CD4-positive, alpha-beta T cell (primary cell): ENCODE measurements at places on chromosomes 13 and 19.

- no peaks in the 10 kb centered on the region for H3K4me1 ChIP-seq
- no peaks in the 10 kb centered on the region for H3K36me3 ChIP-seq
- no peaks in the 10 kb centered on the region for H3K27me3 ChIP-seq
- DNase-seq = no peak
Observed at GRCh38 chr13:80508031-80508430, 167.1 kb upstream of the SPRY2 start.

DNA sequence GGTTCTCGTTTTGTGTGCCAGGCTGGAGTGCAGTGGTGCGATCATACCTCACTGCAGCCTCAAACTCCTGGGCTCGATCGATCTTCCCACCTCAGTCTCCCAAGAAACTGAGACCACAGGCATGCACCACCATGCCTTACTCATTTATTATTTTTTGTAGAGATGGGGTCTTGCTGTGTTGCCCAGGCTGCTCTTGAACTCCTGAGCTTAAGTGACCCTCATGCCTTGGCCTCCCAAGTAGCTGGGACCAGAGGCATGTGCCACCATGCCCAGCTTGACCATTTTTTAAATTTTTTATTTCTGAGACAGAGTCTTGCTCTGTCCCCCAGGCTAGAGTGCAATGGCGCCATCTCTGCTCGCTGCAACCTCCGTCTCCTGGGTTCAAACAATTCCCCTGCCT is 10.2 kb upstream of the GNA11 start:
- H3K4me3 ChIP-seq = no peak overlapping the region
- no peaks in the 10 kb centered on the region for H3K27me3 ChIP-seq
- H3K27ac ChIP-seq = no peak overlapping the region
- no peaks in the 10 kb centered on the region for H3K4me1 ChIP-seq

DNA sequence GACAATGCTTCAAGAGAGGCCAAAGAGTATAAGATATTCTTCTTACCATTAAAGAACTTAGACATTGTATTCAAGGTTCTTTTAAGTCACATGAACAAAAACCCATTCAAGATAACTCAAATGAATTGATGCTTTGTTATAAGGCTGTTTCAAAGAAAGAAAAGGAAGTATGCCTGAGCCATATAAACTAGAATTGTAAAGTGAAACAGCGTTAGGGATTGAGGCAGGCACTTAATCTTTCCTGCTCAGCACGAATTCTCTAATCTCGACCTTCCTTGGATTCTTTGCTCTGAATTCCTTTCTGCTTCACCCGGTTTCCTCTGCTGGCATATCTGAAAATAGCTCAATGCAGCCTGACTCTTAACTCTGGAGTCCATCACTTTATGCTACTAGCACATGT is 595.4 kb downstream of the DIAPH3 start:
- no peak overlapping the region for H3K4me3 ChIP-seq
- no peaks in the 10 kb centered on the region for H3K27me3 ChIP-seq
- H3K27ac ChIP-seq = no peak overlapping the region

DNA sequence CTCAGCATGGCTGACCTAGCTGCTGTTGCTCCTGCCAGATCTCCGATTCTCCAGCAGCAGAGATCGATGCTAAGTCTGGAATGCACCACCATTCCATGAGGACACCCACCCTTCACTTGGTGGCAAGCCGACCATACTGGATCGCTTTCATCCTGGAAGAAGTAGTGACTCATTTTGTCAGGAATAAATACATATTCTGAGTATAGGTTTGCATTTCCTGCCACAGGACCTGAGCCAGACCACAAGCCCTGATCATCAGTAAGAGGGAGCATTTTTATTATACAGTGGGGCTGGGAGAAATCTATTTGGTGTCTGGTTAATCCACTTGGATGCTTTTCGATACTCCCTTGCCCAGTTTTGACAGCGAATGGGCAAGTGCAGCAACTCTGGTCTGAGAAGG is 10.9 kb upstream of the KCTD15 start:
- peaks cover 43% of the 10 kb centered on the region for H3K4me1 ChIP-seq
- H3K4me3 ChIP-seq = no peak overlapping the region
- H3K27ac ChIP-seq = no peak overlapping the region
- no peaks in the 10 kb centered on the region for H3K36me3 ChIP-seq
- DNase-seq = no peak

GRCh38 chr13:99454518-99455183 is 46.6 kb upstream of the TM9SF2 start:
- no peak for DNase-seq
- no peak overlapping the region for H3K27ac ChIP-seq
- H3K4me3 ChIP-seq = no peak overlapping the region
- no peaks in the 10 kb centered on the region for H3K4me1 ChIP-seq
- no peaks in the 10 kb centered on the region for H3K36me3 ChIP-seq
- H3K27me3 ChIP-seq = no peaks in the 10 kb centered on the region

GRCh38 chr13:110407021-110407420 is 99.9 kb downstream of the COL4A2 start:
- no peak overlapping the region for H3K27ac ChIP-seq
- H3K4me3 ChIP-seq = no peak overlapping the region
- H3K27me3 ChIP-seq = peaks cover 32% of the 10 kb centered on the region
- H3K4me1 ChIP-seq = peaks cover 3% of the 10 kb centered on the region
- DNase-seq = no peak

GRCh38 chr19:55684946-55685681 is 10.1 kb downstream of the EPN1 start:
- DNase-seq = no peak
- no peaks in the 10 kb centered on the region for H3K27me3 ChIP-seq
- H3K36me3 ChIP-seq = peaks cover 88% of the 10 kb centered on the region
- no peak overlapping the region for H3K4me3 ChIP-seq
- H3K27ac ChIP-seq = no peak overlapping the region
- H3K4me1 ChIP-seq = peaks cover 26% of the 10 kb centered on the region

GRCh38 chr19:39867952-39868351 is 21.8 kb upstream of the FBL start:
- H3K36me3 ChIP-seq = peaks cover 3% of the 10 kb centered on the region
- H3K4me1 ChIP-seq = no peaks in the 10 kb centered on the region
- no peak overlapping the region for H3K27ac ChIP-seq
- H3K4me3 ChIP-seq = no peak overlapping the region
- no peaks in the 10 kb centered on the region for H3K27me3 ChIP-seq
- DNase-seq = no peak

- DNase-seq = peak; percentile 64
- no peak overlapping the region for H3K4me3 ChIP-seq
- no peak overlapping the region for H3K27ac ChIP-seq
- no peaks in the 10 kb centered on the region for H3K27me3 ChIP-seq
Observed at GRCh38 chr19:43768273-43769050, 12.3 kb downstream of the KCNN4 start.

- peaks cover 15% of the 10 kb centered on the region for H3K27me3 ChIP-seq
- H3K4me3 ChIP-seq = no peak overlapping the region
- H3K36me3 ChIP-seq = no peaks in the 10 kb centered on the region
- H3K4me1 ChIP-seq = no peaks in the 10 kb centered on the region
- no peak overlapping the region for H3K27ac ChIP-seq
- no peak for DNase-seq
Observed at GRCh38 chr13:99944606-99945005, 27.0 kb downstream of the ZIC5 start.

- H3K4me1 ChIP-seq = no peaks in the 10 kb centered on the region
- H3K27ac ChIP-seq = no peak overlapping the region
- no peak for DNase-seq
- H3K4me3 ChIP-seq = no peak overlapping the region
- no peaks in the 10 kb centered on the region for H3K27me3 ChIP-seq
Observed at GRCh38 chr13:60260440-60260839, 96.7 kb upstream of the DIAPH3 start.

- no peaks in the 10 kb centered on the region for H3K4me1 ChIP-seq
- no peak for DNase-seq
- H3K4me3 ChIP-seq = no peak overlapping the region
- no peak overlapping the region for H3K27ac ChIP-seq
- no peaks in the 10 kb centered on the region for H3K36me3 ChIP-seq
- peaks cover 19% of the 10 kb centered on the region for H3K27me3 ChIP-seq
Observed at GRCh38 chr13:61410669-61411297, 4.9 kb downstream of the PCDH20 start.

DNA sequence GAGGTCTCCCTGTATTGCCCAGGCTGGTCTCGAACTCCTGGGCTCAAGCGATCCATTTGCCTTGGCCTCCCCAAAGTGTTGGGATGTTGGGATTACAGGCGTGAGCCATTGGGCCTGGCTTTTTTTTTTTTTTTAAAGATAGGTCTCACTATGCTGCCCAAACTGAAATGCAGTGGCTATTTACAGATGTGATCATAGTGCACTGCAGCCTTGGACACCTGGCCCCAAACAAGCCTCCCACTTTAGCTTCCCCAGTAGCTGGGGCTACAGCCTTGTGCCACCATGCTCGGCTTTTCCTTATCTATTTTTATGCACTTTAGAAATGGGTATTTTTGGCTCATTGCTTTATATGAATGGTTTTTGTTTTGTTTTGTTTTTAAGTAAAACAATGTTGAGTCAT is 37.4 kb downstream of the LSM14A start:
- no peak overlapping the region for H3K4me3 ChIP-seq
- H3K27me3 ChIP-seq = no peaks in the 10 kb centered on the region
- H3K27ac ChIP-seq = no peak overlapping the region
- peaks cover 4% of the 10 kb centered on the region for H3K4me1 ChIP-seq
- peaks cover 63% of the 10 kb centered on the region for H3K36me3 ChIP-seq

DNA sequence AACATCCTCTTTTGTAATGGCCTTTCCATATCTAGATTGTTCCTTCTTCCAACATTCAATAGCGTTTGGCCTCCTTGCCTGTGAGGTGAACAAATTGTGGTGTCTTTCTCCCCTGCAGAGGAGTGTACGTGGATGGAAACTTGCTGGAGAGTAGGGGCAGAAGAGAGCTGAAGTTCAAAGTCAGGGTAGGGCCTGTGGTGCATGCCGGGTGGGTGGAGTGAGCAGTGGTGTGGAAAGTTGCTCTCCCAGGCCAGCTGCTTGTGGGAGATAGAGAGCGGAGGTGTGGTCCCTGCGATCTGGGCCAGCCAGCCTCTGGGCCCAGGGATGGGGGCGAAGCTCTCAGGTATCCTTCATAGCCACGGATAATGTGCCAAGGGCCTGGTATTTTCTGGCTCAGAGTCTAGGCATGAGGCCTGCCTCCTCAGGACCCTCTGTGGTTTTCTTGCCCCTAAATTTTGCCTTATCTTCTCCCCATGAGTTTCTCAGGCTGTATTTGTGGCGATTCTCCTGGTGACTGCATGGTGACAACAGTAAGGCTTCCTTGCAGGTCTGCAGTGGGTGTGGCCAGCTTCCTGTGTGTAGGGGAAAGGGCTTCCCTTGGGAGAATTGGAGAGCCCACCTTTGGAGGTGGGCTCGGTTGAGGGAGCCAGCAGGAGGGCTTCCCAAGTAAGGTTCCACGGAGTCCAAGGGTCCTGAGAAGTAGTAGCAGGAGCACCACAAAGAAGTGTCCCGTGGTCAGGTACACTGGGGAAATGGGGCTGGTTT is 6.7 kb downstream of the RGCC start:
- H3K4me1 ChIP-seq = peaks cover 78% of the 10 kb centered on the region
- peak overlapping the region; percentile 92 for H3K27ac ChIP-seq
- H3K4me3 ChIP-seq = peak overlapping the region; percentile 48
- DNase-seq = peak; percentile 29
- H3K36me3 ChIP-seq = peaks cover 83% of the 10 kb centered on the region

DNA sequence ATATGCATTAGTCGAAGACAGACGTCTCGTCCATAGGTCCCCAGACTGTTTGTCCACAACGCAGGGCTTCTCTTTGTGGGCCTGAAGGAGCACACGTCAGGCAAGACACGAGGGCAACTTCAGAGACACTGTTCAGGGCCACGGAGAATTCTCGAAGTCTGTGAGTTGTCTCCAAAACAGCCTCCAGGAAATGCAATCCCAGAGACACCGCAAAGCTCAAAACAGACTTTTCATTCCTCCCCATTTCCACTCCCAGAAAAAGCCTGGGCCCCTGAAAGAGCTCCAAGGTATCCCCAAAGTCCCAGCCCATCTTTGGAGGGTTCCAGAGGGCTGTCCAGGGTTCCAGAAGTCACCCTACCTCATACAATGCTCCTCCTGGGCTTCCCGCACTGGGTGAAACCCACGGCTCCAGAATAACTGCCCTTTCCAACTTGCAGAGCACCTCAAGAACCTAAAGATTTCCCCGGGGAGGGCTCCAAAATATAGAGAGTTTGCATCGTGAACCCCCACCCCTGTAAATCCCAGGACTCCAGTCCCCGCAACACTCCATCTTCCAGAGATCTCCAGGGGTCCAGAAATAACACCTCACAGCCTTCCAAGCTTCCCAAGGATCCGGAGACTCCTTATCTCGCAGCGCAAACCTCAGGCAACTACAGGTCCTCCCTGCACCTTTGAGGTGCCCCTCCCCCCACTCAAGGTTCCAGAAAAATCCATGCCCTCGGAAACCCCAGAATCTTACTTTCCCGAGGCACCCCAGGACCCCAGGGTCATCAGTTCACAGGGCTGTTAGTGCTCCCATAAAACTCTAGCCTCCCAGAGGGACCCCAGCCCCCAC is 687 bp upstream of the FTL start:
- peaks cover 27% of the 10 kb centered on the region for H3K36me3 ChIP-seq
- H3K4me3 ChIP-seq = peak overlapping the region; percentile 85
